ENCODE measurements at places on chromosomes 13 and 19. TPM values are rescaled to one million over a fixed set of nuclear protein-coding genes. Genes with fewer than 3 reads are reported as not detected.

GRCh38 chr13:25137788-25138115 is 34.3 kb downstream of the AMER2 start:
- no peak for DNase-seq

GRCh38 chr19:28466107-28467045 is 746.6 kb downstream of the UQCRFS1 start:
- DNase-seq: peak; percentile 74

DNA sequence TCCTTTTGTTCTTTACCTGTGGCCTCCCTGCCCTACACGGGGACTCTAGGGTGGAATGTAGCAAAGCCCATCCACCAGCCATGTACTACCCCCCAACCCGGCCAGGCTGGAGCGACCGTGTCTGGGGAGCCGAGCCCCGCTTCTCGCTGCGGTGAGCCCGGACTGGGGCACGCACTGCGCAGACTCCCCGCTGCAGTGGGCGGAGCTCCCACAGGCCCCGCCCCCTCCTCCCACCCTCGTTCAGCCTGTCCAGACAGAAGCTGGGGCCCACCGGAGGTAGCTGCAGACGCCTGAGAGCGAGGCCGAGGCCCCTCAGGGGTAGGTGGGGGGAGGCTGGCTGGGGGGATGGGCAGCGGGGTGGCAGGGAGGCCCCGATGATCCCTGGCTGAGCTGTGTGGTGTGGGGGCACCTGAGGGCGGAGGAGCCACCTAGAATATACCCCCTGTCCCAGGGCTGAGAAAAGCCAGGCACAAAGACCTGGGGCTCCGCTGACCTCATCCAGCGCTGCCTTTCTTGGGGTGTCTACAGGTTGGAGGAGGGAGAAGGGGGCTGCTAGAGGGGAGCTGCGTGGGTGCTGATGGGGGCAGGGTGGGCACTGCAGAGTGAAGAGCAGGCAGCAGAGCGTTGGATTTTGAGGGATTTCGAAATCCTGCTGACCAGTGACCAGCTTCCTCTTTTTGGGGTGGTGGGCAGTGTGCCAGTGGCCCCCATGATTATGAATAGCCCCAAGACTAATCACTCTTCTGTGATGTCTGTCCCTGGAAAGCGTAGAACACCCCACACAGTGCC is 17.3 kb downstream of the PLD3 start:
- no peak for DNase-seq

DNA sequence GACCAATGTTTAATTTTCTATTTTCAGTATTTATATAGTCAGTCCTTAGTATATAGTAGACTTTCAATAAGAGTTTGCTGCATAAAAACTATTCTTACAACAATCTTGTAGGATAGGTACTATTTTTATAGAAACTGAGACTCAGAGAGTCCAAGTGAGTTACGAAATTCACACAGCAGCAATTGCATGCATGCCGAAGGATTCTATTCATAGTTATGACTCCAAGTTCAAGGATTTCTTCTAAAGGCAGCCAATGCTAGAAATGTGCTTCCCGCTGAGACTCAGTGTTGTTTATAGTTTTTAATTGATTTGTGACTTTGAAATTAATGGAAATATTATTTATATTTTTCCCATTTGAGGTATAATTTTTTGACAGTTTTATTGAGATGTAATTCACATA is 62.7 kb upstream of the CSNK1A1L start:
- DNase-seq: no peak

Gene KASH5
- not detected for total RNA-seq
